NCI-H1436 (cell line): ENCODE measurements at places on chromosomes 7 and 10.

DNA sequence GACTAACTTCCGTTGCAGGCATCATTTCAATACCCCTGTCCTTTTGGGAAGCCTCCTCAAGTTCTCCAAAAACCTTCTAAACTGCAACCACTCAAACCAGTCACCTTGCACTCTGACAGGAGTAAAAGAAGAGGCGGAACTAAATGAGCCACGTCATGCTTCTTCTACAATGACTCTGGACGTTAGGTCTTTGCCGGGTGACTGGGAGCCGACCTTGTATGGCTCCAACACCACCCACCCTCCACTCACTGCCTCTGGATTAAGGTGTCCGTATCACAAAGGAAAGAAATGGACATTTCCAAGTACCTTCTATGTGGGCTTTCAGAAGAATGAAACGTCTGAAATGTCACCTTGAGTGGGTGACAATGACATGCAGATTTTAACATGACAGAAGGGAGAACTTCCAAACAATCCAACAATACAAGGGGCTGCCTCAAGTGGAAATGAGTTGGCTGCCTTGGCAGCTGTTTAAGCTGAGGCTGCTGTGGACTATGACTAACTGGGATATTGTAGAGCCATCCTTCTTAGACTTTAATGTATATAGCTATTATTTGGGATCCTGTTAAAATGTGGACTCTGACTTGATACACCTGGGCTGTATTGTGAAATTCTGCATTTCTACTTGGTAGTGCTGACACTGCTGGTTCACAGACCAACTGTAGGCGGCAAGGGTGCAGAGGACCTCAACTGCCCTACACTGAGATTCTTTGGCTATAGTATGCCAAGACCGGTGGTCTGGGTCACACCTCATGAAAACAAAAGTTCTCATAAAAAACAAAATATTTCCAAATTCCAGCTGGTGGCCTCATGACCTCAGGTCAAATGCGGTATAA lies 33.8 kb upstream of the PDLIM1 start:
- DNase-seq = no peak

DNA sequence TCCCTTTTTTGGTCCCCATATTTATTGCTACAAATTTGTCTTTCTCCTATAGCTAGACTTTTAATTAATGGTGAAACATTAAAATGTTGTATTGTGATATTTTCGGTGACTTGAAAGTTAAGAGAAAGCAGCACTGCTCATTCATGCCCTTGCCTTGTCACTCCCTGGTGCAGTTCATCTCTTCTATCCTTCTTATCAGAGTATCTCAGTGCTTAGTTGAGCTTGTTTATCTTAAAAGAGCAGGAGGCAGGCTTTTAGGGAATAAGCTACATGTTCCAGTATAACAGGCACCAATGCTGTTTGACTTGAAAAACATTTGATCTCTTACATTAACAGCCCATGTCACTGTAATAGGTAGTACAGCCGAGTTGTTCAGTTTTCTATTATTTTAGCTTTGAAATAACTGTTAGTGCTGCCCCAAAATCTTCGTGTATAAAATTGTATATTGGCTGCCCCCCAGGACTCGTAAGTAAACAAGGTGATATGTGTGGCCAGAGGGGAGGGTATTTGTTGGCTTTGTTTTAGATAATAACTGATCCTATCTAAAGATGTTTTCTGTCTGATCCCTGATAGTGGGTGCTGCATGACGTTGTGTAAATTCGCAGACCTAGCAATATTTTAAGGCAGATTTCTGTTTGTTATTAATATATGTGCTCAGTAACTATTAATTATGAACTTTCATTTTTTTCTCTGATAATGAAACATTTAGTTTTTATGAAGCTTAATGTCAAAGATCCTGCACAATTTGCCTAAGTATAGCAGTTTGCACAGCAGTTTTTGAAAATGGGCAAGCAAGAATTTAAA lies 96.5 kb downstream of the BTRC start:
- no peak for DNase-seq

GRCh38 chr7:112124061-112124766 lies 82.0 kb downstream of the DOCK4 start:
- DNase-seq = no peak

- no peak for DNase-seq
Observed at GRCh38 chr10:26887611-26888215, 27.0 kb upstream of the ABI1 start.

GRCh38 chr10:18214691-18215563 lies 74.7 kb downstream of the CACNB2 start:
- DNase-seq = no peak

DNA sequence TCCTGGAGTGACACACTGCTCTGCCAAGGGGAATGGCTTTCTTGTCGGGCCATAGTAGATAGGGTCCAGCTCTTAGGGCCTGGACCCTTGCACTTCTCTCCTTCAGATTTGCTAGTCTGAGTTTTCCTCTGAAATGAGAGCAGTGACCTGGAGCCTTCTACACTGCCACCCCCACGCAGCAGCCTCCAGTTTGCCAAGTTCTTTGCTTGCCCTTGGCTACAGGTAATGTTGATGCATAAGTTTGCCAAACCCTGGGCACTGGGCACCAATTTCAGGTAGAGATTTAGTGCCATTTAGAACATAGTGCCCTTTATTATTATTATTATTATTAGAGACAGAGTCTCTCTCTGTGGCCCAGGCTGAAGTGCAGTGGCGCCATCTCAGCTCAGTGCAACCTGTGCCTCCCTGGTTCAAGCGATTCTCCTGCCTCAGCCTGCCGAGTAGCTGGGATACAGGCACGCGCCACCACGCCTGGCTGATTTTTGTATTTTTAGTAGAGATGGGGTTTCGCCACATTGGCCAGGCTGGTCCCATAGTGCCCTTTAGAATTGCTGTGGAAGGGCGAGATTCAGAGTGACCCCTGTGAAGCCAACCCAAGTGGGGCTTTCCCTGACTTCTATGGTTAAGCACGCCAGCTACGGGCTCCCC lies 14.5 kb downstream of the EEPD1 start:
- DNase-seq = no peak
